Activated T-cell treated with anti-CD3 and anti-CD28 coated beads, Interleukin-2, amount 50 U/mL, for 72 hours (primary cell): ENCODE measurements at places on chromosomes 7 and 10. TPM values are rescaled to one million over a fixed set of nuclear protein-coding genes. Genes with fewer than 3 reads are reported as not detected.

The ADCY1 gene
- total RNA-seq: 52.3 TPM

The ANK3 gene
- total RNA-seq: 51.4 TPM

DNA sequence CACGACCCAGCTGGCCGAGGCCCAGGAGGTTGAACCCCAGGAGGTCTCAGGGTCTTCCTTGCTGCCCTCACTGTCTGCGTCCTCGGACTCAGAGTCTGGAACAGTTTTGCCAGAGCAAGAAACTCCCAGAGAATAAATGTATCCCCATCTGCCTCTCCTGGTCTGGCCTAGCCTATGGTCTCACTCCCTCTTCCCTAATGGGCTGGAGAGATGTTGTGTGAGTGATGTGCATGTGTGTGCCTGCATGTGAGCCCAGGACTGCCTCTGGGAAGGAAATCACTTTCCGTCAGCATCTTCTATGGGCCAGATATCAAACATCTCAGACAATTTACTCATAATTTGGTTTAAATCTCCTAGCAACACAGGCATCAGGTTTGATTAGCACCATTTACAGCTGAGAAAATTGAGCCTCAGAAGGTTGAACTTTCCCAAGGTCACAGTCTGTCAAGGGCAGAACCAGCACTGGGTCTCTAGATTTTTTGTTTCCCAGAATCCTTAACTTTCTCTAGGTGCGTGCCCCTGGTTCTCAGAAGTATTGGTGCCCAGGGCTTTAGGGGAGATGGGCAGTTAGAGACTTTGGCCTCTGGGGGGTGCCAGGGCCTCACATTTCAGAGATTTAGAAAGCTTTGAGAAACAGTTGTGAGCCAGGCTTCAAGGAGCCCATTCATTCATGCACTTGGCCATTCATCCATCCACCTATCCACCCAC lies 4.9 kb downstream of the TMEM270 start:
- no peaks in the 10 kb centered on the region for H3K36me3 ChIP-seq
- peak; percentile 27 for DNase-seq
- no peaks in the 10 kb centered on the region for H3K27me3 ChIP-seq

The PON3 gene
- total RNA-seq: not detected

The PON1 gene
- total RNA-seq: 0.65 TPM

GRCh38 chr10:110502851-110503301 lies 5.2 kb downstream of the DUSP5 start:
- H3K4me1 ChIP-seq: peaks cover 86% of the 10 kb centered on the region
- H3K27me3 ChIP-seq: no peaks in the 10 kb centered on the region
- H3K4me3 ChIP-seq: peak overlapping the region; percentile 98
- H3K36me3 ChIP-seq: peaks cover 49% of the 10 kb centered on the region
- peak overlapping the region; percentile 100 for H3K27ac ChIP-seq

DNA sequence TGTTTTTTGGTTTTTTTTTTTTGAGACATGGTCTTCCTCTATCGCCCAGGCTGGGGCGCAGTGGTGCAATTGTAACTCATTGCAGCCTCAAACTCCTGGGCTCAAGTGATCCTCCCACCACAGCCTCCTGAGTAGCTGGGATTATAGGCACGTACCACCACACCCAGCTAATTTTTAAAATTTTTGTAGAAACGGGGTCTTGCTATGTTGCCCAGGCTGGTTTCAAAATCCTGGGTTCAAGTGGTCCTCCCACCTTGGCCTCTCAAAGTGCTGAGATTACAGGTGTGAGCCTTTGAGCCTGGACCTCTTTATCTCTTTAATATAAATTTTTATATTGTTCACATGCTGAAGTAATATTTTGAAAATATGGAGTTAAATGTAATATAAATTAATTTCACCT lies 28.2 kb upstream of the LBX1 start:
- peaks cover 3% of the 10 kb centered on the region for H3K36me3 ChIP-seq
- H3K4me1 ChIP-seq: no peaks in the 10 kb centered on the region
- H3K27me3 ChIP-seq: peaks cover 32% of the 10 kb centered on the region
- H3K27ac ChIP-seq: peak overlapping the region; percentile 14
- no peak for DNase-seq

DNA sequence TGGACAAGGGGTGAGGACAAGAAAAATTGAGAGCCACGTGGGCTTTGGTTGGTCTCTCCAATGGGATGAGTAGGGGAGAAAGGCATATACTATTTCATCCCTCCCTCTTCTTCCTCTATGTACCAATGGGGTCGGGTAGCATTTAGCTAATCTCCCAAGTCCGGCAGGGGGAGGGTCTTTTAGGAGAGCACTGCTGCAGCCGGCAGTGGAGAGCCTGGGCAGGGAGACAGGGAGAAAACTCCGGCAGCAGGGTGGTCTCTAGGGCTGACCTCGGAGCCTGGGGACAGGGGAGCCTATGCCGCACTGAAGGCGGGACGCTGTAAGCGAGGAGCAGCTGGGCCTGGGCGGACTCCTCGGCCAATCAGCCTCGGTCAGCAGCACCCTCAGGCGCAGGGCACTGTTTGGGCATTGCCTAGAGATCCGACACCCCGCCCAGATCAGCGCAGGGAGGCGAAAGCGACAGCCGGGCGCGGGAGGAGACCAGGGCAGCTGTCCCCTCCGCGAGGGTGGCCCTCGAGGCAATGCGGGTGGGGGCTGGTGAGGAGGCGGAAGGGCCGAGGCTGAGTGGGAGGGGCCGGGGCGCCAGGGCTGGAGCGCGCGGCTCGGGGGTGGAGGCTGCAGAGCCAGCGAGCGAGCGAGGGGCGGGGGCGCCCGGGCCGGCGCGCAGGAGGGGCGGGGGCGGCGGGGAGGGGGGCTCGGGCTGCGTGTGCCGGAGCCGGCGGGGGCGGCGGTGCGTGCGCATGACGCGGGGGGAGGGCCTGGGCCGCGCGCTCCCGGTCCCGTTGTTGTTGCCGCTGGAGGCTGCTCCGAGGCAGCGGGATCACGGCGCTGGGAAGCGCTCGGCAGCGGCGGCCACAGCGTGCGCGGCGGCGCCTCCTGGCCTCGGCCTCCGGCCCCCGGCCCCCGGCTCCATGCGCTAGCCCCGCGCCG lies at the start of gene AGAP3:
Gene AGAP3 (plus strand): TSS at position 785 of the 930 bp plus-strand sequence. CDS start 267 bp downstream, outside the sequence.
- no peak within 1 kb of the TSS for H3K27ac ChIP-seq
- H3K4me1 ChIP-seq: peaks cover 43% of the 10 kb centered on the region
- H3K4me3 ChIP-seq: peak within 1 kb of the TSS; percentile 93

DNA sequence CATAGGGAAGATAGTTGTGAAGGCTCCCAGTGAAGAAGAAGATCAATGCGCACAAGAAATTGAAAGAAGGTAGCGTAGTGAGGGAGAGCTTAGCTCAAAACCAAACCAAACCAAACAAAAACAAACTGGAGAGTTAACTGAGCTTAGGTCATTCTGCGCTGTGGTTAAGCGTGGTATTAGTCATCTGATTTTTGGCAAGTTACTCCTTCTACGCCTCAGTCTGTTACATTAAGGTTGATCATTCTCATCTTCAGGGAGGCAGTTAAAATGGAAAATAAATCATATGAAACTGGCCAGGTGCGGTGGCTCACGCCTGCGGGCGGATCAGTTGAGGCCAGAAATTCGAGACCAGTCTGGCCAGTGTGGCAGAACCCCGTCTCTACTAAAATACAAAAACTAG lies 259.7 kb downstream of the EXOC4 start:
- no peak overlapping the region for H3K27ac ChIP-seq
- H3K27me3 ChIP-seq: no peaks in the 10 kb centered on the region
- H3K4me1 ChIP-seq: no peaks in the 10 kb centered on the region
- DNase-seq: no peak
- no peak overlapping the region for H3K4me3 ChIP-seq

DNA sequence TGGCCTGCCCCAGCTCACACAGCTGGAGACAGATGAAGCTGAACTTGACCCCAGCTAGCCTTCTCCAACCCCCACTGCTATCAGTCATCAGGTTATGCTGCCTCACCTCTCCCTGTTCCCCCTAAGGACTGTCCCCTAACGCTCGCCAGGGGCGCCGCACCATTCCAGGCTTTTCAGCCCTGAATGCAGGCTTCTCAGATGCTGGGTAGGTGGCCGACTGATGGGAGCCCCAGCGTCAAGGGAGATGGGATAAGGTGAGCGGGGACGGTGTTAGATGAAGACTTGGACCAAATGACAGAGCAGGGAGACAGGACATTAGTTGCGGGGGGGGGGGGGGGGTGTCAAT lies 15.8 kb upstream of the OPALIN start:
- peak overlapping the region; percentile 75 for H3K4me3 ChIP-seq

- peak; percentile 50 for DNase-seq
- H3K4me1 ChIP-seq: peaks cover 68% of the 10 kb centered on the region
- no peaks in the 10 kb centered on the region for H3K27me3 ChIP-seq
- H3K4me3 ChIP-seq: peak overlapping the region; percentile 89
Observed at GRCh38 chr7:106111655-106112117, 426 bp downstream of the SYPL1 start.

GRCh38 chr10:4809156-4809555 lies 16.9 kb upstream of the AKR1E2 start:
- no peak overlapping the region for H3K4me3 ChIP-seq
- no peaks in the 10 kb centered on the region for H3K4me1 ChIP-seq
- H3K27me3 ChIP-seq: peaks cover 6% of the 10 kb centered on the region

DNA sequence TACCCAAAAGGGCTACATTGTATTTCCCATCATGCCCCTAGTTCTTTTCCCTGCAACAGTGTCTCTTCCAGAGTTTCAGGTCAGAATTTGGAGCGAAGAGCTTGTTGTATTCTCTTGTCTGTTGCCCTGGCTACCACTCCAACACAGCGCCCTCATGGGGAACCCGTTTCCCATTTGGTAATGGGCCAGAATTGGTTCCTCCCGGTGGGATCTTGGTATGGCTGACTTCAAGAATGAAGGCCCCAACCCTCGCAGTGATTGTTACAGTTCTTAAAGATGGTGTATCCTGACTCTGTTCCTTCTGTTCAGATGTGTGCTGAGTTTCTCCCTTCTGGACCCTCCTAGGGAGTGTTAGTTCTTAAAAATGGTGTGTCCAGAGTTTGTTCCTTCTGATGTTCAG lies 110.5 kb upstream of the ZNF32 start:
- H3K27ac ChIP-seq: no peak overlapping the region
- no peaks in the 10 kb centered on the region for H3K36me3 ChIP-seq
- no peak for DNase-seq

- no peaks in the 10 kb centered on the region for H3K4me1 ChIP-seq
- H3K27me3 ChIP-seq: peaks cover 6% of the 10 kb centered on the region
- H3K27ac ChIP-seq: no peak overlapping the region
- DNase-seq: no peak
- H3K36me3 ChIP-seq: no peaks in the 10 kb centered on the region
Observed at GRCh38 chr10:10540398-10540797, 477.3 kb upstream of the CELF2 start.

DNA sequence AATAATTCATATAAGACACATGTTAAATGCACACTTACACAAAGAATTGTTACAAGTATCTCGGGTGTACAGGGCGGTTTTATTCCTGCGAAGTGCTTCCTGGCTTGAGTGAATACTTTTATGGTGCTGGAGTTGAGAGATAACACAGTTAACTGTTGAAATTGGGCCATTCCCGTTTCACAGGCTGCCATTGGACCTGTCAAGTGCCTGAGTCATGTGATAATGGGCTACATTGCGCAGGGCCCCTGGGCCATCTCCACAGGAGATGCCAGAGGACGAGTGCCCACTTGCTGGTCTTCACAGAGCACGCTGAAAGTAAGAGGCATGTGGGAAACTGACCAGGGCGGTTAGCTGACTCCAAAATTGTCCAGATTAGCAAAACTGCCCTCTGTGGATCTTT lies 4.8 kb downstream of the FBH1 start:
- peaks cover 7% of the 10 kb centered on the region for H3K36me3 ChIP-seq
- peaks cover 62% of the 10 kb centered on the region for H3K4me1 ChIP-seq
- H3K27ac ChIP-seq: no peak overlapping the region

DNA sequence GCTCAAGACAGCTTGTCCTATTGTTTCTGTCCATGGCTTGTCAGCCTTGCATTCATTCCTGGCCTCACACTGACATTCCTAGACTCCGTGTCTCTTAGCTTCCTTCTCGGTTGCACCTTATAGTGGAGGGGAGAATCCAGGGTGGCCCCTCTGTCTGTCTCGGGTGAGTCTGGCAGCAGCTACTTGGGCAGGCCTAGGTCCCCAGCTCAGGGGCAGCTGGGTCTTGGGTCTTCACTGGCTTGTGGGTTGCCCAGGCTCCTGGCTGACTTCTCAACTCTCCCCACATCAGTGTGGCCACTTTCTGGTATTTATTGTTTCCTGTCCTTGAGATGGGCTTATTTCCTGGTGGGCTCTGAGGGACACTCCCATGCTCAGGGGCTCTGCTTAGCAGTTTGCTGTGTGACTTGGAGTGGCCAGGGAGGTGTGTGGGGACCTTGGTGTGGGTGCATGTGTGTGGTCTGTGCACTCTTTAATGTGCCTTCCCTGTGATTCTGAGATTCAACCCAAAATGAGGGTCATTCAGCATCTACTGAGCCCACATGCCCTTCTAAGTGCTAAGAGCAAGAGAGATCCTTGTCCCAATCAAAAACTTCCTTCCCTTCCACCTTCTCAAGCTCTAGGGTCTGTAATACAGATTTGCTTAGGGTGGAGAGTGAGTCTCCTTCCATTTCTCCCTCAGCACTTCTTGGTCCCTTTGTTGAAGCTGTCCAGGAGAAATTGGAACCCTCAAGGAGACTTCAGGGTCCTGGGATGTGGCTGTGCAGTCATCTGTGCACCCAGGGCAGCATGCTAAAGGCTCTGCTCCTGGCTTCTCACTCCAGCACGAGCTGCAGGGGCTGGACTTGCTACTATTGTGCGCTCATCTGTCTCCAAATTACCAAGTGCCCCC lies 20.1 kb downstream of the UPP1 start:
- H3K27me3 ChIP-seq: no peaks in the 10 kb centered on the region
- H3K4me1 ChIP-seq: peaks cover 11% of the 10 kb centered on the region
- peak overlapping the region; percentile 20 for H3K27ac ChIP-seq
- peaks cover 5% of the 10 kb centered on the region for H3K36me3 ChIP-seq
- no peak overlapping the region for H3K4me3 ChIP-seq

- H3K4me1 ChIP-seq: no peaks in the 10 kb centered on the region
- no peak for DNase-seq
- no peaks in the 10 kb centered on the region for H3K27me3 ChIP-seq
- no peak overlapping the region for H3K27ac ChIP-seq
- H3K36me3 ChIP-seq: no peaks in the 10 kb centered on the region
Observed at GRCh38 chr7:147418966-147419365, 1171.6 kb upstream of the C7orf33 start.

DNA sequence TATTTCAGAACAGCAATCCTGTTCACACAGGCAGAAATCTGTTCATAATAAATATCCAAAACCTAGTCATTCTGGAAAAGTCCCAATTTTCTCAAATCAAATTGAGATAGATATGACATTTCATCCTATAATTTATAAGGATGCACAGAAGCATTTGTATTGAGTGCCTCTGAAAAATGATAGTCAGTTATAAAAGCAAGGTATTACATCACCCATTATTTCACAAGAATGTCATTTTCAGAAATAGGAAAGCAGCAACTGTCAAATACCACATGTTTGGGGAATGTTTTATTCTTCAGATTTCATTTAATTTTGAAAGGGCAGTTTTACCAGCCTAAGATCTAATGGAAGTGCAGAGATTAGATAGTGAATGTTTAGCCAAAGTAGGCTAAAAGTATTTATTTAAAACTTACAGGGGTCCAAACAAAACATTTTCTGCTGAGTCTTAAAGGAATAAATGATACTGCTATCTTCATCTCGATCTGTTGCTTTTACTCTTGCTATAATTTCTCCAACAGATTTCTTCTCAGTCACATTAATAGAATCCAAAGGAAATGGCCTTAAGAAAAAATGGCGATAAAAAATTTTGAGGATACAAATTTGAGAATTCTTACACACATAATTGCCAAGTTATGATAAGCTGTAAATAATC lies 185.8 kb downstream of the HGF start:
- H3K4me3 ChIP-seq: no peak overlapping the region
- H3K36me3 ChIP-seq: no peaks in the 10 kb centered on the region
- H3K27me3 ChIP-seq: no peaks in the 10 kb centered on the region

The DOCK4 gene
- total RNA-seq: 0.53 TPM

The CPN1 gene
- not detected for total RNA-seq

GRCh38 chr7:123871998-123872867 lies 27.3 kb downstream of the HYAL4 start:
- H3K36me3 ChIP-seq: no peaks in the 10 kb centered on the region
- no peak overlapping the region for H3K27ac ChIP-seq
- peak; percentile 41 for DNase-seq
- no peaks in the 10 kb centered on the region for H3K4me1 ChIP-seq

The PRKG1 gene
- total RNA-seq: not detected
